ENCODE measurements at places on chromosomes 11 and 22.

DNA sequence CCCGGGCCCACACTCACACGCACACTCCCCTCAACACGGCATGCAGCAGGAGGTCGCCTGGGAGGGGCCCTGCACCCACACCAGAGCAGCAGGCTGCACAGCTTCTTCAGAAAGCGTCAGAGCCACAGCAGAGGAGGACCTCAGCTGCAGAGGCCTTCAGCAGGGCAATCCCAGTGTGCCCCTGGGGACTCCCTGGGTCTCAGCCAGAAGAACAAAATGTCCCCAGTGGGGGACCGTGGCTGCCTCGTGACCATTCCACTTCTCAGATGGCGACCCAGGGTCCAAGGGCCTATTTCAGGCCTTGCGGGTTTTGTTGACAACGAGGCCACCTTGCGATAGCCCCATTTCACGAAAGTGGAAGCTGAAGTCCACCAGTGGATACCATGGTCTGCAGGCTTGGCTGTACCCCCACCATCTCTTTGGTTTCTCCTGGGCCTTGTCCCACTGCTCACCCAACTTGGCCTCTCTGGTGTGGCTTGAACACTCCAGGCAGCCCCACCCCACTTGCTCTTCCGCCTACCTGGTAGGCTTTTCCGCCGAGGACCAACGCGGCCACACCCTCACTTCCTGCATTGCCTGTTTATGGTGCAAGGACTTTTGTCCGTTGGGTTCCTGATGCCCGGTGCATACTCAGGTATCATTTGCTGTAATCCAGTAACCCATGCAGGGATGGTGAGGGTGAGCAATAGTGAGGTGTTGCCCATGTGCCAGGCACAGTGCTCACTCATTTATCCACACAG lies 38.1 kb downstream of the MB start:
- no peak for DNase-seq

DNA sequence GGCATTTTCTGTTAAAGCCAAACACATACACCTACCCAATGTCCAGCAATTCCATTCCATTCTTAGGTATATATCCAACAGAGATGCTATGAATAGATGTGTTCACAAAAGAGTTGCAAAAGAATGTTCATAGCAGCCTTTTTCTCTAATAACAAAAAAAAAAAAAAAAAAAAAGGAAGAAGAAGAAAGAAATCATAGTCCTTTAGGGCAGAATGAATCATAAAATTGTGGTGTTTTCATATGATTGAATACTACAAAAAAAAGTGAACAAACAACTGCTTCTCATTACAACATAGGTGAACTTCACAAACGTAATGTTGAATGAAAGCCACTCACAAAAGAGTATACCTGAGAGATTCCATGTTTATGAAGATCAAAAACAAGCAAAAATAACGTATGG lies 66.8 kb upstream of the GRK3 start:
- no peak for DNase-seq

GRCh38 chr22:37632174-37633088 lies 7.0 kb upstream of the SH3BP1 start:
- DNase-seq: no peak

GRCh38 chr11:130076778-130077481 lies 7.2 kb downstream of the APLP2 start:
- no peak for DNase-seq

GRCh38 chr22:23062616-23063538 lies 7.4 kb upstream of the GNAZ start:
- DNase-seq: no peak

DNA sequence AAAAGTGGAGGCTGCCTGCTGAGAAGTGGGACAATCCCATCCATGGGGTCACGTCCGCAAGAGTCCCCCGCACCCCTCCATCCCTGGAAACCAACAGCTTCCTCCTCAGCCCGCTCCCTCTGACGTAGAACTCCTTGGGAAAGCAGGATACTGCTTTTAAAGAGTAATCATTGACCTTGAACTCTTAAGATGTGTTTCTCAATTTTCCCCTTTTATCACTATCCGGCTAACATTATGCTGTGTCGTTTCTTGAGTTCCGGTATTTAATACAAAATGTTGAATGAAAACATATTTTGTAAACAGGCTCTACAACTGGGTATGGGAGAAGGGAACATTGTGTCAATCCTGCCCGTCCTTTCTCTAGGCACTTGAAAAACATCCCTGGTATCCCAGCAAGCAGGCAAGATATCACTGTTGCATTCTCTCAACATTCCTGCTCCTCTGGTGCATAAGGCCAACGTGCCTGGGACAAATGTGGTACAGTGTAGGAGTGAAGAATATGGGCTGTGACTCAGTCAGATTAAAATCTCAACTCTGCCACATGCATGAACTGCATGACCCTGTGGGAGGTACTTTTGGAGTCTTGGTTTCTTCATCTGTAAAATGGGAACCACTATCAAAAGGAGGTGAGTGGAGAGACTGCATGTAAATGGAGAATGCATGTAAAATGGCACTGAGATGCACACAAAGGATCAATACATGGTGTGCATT lies 52.8 kb downstream of the WT1 start:
- no peak for DNase-seq

DNA sequence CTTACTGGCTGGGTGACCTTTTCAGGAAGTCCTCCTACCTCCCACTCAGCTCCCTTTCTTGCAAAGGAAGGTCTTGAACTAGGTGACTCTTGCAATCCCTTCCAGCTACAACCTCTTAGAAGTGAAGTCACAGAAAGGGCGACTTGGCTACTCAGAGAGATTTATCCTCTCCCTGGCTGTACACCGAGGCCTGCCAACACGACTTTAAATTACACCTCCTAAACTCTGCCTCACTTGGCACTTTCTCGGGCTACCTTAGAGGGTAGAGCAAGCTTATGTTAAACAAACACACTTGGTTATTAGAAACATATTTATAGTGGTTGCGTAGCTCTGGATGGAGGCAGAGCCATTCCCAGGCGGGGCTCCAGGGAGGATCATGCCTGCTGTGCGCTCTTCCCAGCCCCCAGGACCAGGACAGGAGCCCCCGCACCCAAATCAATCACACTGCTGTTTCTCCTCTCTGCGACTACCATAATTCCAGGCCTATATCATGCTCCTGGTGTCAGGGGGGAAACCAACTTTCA lies 358.4 kb downstream of the BUD13 start:
- DNase-seq: no peak

Measured in activated CD8-positive, alpha-beta memory T cell treated with anti-CD3 and anti-CD28 coated beads for 1 hour (primary cell).